Endodermal cell (in vitro differentiated cells): ENCODE measurements at places on chromosomes 2 and 18.

- DNase-seq: peak; percentile 78
Measured at GRCh38 chr2:20595439-20596192, 55.3 kb downstream of the HS1BP3 start.

DNA sequence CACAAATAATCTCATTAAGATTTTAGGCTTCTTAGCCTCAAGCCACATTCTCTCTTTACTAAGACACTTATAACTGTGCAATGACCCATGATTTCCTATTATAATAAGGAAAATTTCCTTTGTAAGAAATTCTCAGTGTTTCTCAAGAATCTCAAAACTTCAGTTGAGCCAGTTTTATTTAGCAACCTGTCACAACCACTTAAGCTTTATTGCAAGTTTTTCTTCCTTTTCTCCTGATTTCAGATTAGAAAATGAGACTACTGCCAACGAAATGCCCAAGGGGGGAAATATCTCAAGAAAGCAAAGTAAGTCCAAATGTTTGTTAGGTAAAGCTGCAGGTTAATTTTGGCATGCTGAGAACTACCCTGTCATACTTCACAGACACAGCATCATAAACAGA is 178.5 kb downstream of the THADA start:
- DNase-seq: no peak

GRCh38 chr2:236867441-236868260 is 218.0 kb upstream of the COPS8 start:
- peak; percentile 51 for DNase-seq

DNA sequence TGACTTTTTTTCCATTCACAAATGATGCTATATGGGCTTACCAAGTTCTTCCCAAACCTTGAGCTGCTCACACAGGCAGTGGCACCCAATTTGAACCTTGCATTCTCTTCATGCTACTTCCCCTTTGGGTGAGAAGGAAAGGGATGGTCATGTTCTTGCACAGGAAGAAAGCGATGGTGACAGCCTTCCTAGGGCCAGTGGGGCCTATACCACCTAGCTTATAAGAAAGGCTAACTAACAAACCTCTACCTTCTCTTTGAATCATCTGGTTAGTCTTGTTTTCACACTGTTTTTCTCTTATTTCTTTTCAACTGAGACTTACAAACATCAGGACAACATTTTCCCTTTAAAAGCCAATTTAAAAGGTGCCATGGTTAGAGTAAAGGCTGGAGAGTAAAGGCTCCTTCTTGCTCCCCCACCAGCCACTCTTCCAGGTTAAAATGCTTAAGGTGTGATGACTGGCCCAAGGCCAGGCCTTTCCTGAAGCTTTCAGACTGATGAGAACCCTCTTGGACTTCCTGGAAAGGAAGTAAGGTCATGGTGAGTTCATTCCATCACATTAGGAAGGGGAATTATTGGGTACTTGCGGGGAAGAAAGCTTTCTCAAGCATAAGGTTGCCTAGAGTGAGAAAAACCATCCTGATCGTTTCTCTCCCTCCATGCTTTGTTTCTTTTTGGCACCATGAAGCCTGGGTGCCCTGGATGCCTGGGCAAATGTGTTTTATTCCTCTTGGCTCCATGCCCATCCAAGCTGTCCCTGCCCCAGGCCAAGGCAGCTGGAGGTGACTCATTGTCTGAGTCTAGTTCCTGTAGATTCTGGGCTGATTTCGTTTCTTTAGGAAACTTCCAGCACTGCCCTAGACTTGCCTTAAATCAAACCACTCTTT is 41.4 kb upstream of the ITGB6 start:
- DNase-seq: no peak

DNA sequence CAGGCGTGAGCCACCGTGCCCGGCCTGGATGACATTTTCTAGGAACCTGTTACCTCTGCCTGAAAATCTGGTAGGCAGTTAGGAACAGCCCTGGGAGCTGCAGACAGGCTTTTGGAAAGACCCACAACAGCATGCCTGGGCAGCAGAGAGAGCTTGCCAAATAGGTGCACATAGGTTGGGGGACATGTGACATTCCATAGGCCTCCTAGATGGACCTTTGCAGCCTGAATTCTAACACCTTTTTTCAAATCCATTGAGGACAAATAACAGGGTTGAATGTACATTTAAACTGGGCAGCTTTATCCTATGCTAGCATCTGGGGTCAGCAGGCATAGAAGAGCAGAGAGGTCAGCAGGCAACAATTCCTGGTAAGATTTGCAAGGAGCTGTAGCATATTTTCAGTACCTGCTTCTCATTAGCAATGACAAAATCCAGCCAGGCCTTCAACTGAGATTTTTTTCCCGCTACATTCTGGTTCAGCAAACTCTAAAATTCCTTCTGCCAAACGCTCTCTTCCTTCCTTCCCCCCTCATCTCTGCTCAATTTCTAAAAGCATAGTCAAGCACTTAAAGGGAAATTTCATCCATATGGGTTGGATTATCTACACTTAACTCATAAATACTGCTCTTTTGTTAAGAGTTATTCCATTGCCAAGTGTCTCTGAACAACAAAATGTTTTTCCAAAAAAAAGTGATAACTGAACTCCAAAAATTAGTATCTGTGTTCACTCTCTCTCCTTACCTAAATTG is 75.2 kb downstream of the SOWAHC start:
- DNase-seq: peak; percentile 44

GRCh38 chr2:182133195-182133891 is 147.7 kb downstream of the PPP1R1C start:
- DNase-seq: no peak

- DNase-seq: no peak
Measured at GRCh38 chr2:170393861-170394498, 216.0 kb downstream of the MYO3B start.

DNA sequence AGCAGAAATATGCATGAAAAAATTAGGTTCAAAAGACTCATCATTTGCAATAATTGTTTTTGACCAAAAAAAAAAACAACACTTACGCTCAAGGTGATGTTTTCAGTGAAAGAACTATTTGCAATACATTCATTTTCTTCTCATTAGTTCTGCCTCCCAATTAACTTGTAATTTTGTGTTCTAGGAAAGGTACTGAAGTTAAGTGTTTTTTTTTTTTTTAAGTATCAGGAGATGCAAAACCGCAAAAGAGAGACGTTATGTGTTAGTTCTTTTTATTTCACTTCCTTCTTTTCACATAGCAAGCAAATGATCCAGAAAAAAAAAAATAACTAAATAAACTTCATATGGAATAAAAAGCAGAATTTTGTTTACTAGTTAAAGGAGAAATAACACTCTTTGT is 735.2 kb upstream of the GCFC2 start:
- DNase-seq: no peak

- DNase-seq: peak; percentile 83
Measured at GRCh38 chr18:79200546-79201268, 131.5 kb downstream of the ATP9B start.

GRCh38 chr2:74010087-74010541 is 25.4 kb downstream of the TET3 start:
- no peak for DNase-seq

GRCh38 chr2:76044701-76045100 is 334.0 kb upstream of the GCFC2 start:
- DNase-seq: no peak

GRCh38 chr2:26740346-26740745 is 23.7 kb upstream of the SLC35F6 start:
- no peak for DNase-seq

- no peak for DNase-seq
Measured at GRCh38 chr18:75316826-75317225, 106.2 kb downstream of the TSHZ1 start.

GRCh38 chr18:70386582-70386981 is 97.7 kb downstream of the SOCS6 start:
- DNase-seq: no peak

- no peak for DNase-seq
Measured at GRCh38 chr2:101253703-101254450, 1.2 kb downstream of the CNOT11 start.

DNA sequence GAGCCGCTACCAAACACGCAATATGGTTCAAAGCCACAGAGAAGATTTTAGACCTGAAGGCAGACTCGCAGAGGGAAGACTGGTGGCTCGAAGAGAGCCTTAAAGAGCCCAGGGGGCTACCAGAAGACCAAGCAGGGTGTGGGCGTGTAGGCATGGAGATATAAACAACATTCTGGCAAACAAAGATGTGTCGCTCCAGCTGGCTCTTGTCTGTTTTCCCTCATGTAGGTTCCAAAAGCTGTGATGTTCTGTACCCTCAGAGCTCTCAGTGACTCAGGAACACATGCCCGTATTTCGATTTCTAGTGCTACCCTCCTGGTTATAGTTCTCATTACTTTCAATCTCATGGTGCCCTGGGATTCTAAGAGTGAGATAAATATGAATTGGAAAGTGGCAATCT is 44.5 kb downstream of the DOCK10 start:
- DNase-seq: no peak

DNA sequence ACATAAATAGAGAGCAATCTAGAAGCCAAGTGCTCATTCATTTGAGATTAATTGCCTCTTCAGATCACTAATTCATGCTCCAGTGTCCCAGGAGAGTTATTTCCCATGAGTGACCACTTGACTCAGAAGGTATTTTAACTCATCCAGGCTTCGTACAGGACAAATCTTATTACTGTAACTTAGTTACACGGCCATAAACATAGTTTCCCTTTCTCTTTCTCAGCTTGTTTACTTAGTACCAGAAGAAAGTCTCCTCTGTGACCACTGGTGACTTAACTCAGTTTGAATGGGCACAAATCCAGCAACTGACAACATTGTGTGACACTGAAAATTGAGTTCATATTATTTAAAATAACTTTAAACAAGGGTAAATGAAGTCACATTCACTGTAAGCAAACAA is 25.3 kb downstream of the MMADHC start:
- no peak for DNase-seq

DNA sequence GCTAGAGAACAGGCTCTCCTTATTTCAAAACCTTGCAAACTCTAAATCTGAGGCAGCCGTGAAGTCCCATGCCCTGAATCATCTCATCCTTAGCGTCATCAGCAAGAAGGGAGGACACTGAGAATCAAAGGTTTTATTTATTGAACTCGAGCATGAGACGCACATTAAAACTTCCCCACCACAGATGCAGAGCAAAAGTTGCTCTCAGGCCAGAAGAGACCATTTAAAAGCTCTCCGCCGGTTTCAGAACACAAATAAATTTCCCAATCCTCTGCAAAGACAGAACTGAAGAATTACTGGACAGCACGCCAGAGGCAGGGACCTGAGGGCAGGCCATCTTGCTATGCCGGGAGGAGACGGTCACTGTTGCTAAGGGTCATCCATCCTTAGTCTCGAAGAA is 1.3 kb downstream of the AMMECR1L start:
- DNase-seq: no peak

DNA sequence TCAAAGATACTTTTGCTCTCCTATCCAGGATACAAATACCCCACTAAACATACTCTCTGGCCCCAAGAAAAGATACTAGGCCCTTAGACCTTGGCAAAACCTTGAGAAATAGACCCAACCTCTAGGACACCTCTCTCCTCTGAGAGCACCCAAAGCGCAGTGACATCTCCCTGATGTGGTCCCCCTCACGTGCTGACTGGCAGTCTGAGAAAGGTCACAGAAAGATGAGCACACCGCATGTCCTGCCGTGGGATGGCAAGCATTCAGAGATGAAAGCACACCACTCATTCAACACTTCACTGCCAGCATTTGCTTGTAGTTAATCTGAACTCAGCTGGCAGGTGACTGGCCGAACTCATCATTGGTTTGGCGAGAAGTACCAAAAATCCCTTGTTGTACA is 6.1 kb upstream of the TBC1D8 start:
- DNase-seq: no peak

DNA sequence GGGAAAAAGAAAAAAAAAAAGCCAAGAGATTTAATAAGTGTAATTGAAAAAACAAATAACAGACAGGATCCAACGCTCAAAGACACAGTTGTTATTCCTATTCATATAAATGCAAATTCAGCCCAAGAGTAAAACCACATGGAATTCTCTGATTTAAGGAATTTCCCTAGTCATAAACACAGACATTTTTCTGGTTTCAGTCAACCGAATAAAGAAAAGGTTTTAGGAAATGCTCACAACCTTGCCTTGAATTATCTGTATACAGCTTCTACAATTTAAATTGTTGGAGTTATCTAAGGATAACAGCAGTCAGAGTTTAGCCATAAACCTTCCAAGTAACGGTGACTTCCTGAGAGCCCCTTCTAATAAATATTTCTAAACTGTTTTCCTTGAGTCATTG is 122.7 kb downstream of the VWC2L start:
- DNase-seq: no peak

DNA sequence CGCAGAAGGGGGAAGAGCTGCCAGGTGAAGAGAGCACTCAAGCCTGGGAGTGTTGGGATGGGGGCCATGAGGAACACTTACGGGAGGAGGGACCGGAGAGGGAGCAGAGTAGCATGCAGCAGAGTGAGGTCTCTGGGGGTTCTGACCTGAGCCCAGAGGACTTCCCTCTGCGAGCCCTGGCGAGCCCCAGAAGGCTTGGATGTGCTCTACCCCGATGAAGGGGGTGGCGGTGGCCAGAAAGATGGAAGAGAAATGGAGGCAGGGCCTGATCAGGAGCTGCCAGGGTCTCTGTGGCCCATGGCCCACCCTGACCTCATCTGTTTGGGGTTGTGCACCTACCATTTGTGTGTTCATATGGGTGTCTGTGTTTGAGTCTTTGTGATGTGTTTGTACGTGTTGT is 42.0 kb downstream of the CROCC2 start:
- no peak for DNase-seq

GRCh38 chr2:168356477-168356835 is 99.6 kb upstream of the CERS6 start:
- no peak for DNase-seq

DNA sequence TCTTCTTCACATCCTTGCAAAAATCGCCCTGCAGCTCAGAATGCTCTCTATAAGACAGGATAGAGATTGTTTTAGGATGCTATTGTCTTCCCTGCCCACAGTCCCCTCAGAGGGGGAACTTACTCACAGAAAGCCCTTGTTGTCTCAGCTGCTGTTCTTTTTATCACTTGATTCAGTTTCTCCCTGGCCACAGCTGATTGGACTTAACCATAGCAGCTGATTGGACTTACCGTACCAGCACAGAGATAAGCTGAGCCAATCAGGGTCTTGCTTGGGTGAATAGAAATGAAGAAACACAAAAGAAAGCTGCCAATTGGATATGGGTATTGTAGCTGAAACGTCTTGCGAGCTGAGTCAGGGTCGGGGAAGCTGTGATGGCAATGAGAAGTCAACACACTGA is 194.2 kb upstream of the MEX3C start:
- no peak for DNase-seq

DNA sequence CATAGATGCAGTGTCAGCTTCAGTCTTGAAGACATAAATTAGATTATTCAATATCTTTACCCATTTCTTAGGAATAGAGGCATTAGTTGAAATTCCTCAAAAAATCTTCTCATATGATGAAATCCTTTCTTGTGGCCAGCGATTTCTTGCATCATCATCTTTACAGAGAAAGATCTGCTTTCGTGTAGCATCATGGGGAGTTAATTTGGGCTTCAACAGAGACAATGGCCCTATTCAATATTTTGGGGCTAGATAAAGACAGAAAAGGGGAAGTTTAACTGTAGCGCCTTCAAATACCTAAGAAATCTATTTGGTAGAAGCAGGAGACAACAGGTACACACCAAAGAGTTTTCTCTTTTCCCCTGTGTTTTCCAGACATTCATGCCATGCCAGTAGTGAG is 73.8 kb downstream of the TGFA start:
- DNase-seq: no peak

- no peak for DNase-seq
Measured at GRCh38 chr2:138030459-138030858, 66.2 kb downstream of the HNMT start.
